Hippocampal formation (tissue), 2 donors: ENCODE measurements at places on chromosomes 1 and 21.

- peak; percentile 90 for DNase-seq
These were observed 63.5 kb upstream of the SSX2IP start for GRCh38 chr1:84753516-84754385.

DNA sequence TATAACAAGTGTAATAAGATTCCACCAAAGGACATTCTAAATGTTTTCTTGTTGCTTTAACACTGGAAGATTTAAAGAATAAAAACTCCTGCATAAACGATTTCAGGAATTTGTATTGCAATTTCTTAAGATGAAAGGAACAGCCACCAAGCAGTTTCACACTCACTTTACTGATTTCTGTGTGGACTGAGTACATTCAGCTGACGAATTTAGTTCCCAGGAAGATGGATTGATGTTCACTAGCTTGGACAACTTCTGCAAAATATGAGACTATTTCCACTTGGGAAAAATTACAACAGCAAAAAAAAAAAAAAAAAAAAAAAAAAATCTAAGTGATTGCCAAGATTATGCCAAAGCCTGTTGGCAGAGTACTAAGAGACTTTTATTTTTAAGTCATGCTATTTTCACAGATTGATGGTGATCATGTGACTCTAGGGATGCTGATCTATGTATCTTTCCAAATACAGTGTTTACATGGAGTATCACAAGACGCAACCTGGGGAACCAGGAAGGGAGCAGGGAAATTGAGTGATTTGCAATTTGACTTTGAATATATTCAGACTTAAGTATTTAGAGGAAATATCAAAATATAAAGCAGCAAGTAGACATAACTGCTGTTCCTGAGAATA lies 341.0 kb downstream of the NTNG1 start:
- no peak for DNase-seq

GRCh38 chr1:226692823-226693222 lies 46.3 kb downstream of the ITPKB start:
- no peak for DNase-seq

GRCh38 chr1:86993269-86993985 lies 79.0 kb downstream of the HS2ST1 start:
- no peak for DNase-seq

DNA sequence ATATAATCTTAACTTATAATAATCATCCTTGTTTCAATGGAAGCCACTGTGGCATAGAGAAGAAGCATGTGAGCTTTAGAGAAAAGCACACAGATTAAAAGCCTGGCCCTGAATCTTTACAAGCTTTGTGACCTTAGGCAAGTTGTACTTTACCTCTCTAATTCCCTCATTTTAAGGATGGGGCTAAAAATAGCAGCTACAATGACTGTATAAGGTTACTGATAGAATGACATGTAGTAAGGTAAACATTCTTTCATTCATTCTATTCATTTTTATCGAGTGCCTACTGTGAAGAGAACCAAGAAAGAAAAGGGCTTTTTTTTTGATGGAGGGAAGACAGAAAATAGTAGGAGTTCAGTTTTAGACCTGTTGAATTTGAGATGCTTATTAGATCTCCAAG lies 25.6 kb downstream of the CDKN2C start:
- no peak for DNase-seq

DNA sequence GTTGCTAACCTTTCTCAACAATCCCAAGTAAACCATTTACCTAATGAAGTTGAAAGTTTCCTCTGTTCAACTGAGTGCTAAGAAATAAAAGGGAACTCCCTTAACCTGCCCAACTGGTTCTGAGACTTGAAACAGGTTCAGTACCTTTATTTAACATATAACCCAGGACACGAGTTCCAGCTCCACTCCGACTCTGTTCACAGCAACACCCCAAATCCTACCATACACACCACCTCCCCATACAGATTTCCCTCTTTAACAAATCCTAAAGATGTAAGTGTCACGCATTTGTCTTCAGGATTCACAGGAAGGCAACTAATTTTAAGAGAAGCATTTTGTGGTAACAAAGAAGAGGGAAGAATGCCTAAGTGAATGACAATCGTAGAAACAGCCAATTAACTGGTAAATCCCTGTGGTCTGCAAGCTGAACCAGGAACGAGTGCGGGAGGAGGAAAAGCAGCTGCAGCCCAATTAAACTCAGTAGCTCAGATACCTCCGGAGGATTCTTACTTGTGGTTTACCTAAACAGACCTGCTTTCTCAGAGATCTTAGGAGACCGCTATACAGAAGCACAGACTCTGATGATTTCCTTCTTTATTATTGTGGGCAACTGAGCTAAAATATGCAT lies 134.5 kb upstream of the MAGI3 start:
- DNase-seq, result no peak

DNA sequence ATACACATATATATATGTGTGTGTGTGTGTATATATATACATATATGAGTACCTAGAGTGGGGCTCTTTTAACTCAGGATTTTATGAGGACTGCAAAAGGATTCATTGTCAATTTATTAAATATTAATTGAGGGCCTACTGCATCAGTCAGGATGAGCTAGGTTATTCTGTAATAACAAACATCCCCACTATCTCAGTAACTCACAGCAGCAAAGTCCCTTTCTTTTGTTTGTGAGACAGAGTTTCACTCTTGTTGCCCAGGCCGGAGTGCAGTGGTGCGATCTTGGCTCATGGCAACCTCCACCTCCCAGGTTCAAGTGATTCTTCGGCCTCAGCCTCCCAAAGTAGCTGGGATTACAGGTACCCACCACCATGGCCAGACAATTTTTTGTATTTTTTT lies 63.8 kb upstream of the FAM20B start:
- DNase-seq, result no peak

- no peak for DNase-seq
These were observed 109.5 kb upstream of the ADAR start for GRCh38 chr1:154717528-154717924.

GRCh38 chr21:42586406-42586805 lies 67.0 kb upstream of the PDE9A start:
- no peak for DNase-seq

- DNase-seq, result no peak
These were observed 2.3 kb upstream of the C1orf35 start for GRCh38 chr1:228105270-228105995.

GRCh38 chr1:240169188-240169587 lies 77.5 kb downstream of the FMN2 start:
- no peak for DNase-seq

GRCh38 chr1:26066857-26067256 lies 573 bp downstream of the TRIM63 start:
- DNase-seq, result no peak

GRCh38 chr1:117633068-117633345 lies 27.2 kb downstream of the TENT5C start:
- DNase-seq, result no peak
